Left ventricle myocardium inferior (tissue), 1 donor: ENCODE measurements at places on chromosomes 11 and 22. TPM values are rescaled to one million over a fixed set of nuclear protein-coding genes. Genes with fewer than 3 reads are reported as not detected.

The SCYL1 gene
- 60.2 TPM for total RNA-seq

The MAP6 gene
- 5.7 TPM for total RNA-seq

The MMP8 gene
- total RNA-seq: not detected

The ADSL gene
- 48.5 TPM for total RNA-seq

The POLA2 gene
- total RNA-seq: 3.8 TPM

The CDC42BPG gene
- total RNA-seq: 1.1 TPM

The OPCML gene
- total RNA-seq: 0.63 TPM

The SAA4 gene
- not detected for total RNA-seq

The GAS2L1 gene
- 22.4 TPM for total RNA-seq

The KCNJ4 gene
- 45.7 TPM for total RNA-seq

The LARGE1 gene
- 117 TPM for total RNA-seq

The ANO5 gene
- total RNA-seq: 79.7 TPM

The CRYBB2 gene
- not detected for total RNA-seq

The NXPE4 gene
- total RNA-seq: not detected

The LRP4 gene
- total RNA-seq: 22.0 TPM

The SERHL2 gene
- 3.5 TPM for total RNA-seq

The CHST1 gene
- total RNA-seq: 2.9 TPM

The MARK2 gene
- total RNA-seq: 36.6 TPM

The CELSR1 gene
- 8.9 TPM for total RNA-seq

The PLET1 gene
- total RNA-seq: not detected

The TRIM66 gene
- total RNA-seq: 4.1 TPM

The SCO2 gene
- total RNA-seq: not detected

The MMP11 gene
- 16.9 TPM for total RNA-seq

The RAB39A gene
- 0.52 TPM for total RNA-seq

The BRSK2 gene
- 0.52 TPM for total RNA-seq

The KLHL35 gene
- total RNA-seq: 0.74 TPM
